ENCODE measurements at places on chromosomes 13 and 19.

GRCh38 chr13:29436291-29436690 lies 159.2 kb downstream of the SLC7A1 start:
- no peak for DNase-seq

DNA sequence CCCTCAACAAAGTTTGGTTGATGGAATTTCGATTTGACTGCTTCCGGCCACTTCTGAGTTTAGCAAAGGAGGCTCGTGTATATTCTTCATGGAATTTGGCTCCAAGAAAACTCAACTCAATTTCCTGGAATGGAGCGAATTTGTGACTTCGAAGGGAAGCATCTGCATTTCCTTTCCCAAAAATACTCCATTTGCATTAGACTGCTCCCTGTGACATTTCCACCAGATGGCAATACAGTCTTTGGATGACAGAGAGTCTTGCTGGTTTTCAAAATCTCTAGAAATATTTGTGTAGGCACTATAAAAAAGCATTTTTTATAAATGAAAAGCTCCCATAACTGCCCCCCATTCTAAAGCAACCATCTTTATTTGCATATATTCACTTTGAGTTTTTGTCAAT lies 4.1 kb downstream of the C1QTNF9 start:
- DNase-seq = no peak

DNA sequence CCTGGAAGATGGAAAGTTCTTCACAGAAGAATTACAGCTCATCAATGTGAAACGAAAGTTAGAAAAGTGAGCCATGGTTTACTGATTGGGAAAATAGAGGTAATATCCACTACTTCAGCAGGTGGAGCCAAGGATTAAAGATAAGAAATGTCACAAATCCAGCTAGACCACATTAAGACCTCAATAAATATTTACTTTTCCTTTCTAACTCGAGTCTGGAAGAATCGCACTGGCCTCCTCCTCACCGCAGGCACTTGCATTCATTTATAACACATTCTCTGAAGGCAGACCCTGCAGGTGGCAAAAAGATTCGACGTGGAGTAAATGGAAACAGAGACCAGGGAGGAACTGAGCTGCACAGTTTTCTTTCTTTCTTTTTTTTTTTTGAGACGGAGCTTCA lies 7.4 kb downstream of the SLC35E1 start:
- no peak for DNase-seq

GRCh38 chr13:77719128-77719527 lies 21.6 kb downstream of the SLAIN1 start:
- no peak for DNase-seq

DNA sequence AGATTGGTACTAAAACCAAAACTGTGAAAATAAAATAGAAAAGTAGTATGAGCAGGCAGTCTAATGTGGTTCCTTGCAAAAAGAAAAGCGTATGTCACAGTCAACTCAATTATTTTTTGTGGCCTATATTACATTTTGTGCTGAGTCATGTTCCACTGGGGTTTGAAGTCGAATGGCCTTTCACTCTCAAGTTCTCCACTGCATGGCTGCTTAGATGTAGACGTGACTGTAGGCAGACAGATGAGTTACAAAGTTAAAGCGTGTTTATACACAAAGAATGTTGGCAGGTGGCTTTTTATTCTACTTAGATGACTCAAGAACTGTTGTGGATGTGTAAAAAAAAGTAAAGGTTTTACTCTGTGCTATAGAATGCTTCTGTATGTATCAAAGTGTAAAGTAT lies 133.9 kb downstream of the SLITRK6 start:
- DNase-seq = no peak

GRCh38 chr19:28482221-28482620 lies 730.7 kb downstream of the UQCRFS1 start:
- DNase-seq = no peak

- DNase-seq = no peak
These were observed 5.5 kb upstream of the NAPA start for GRCh38 chr19:47520343-47520806.

DNA sequence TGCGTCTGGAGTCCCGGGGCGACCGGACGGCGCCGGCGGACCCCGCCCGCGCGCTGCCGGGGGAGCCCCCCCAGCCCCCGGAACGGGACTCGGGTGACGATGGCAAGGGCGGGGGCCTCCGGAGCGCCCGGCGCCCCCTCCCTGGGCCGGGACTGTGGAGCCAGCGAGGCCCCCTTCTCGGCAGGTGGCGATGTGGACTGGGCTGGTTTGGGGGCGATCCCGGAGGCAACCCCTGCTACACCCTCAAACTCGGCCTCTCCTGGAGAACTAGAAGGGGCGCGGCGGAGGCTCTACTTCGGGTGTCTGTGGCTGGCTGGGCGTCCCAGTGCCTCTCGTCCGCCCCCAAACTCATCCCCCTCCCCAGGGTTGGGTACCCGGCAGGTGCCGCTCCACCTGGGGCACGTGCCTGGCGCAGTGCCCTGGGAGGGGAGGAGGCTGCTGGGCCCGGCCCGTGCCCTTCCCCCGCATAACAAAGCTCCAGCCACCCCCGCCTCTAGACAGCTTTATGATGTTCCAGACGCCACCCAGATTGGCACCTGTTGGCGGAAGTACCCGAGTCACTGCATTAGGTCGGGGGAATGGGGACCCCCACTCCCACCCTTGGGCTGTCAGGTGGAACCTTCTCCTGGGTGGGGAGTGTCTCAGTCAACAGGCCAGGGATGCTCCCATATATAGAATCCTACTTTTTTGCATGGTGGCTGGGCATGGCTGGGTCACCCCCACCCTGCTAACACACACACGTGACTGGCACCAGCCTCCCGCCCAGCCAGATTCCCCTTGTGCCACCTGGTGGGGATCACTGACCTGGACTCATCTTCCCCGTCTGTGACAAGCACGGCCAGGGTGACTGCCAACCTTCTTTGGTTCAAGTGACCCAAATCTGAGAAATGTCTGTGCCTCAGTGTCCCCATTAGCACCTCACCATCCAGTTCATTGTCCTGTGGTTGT lies 722 bp downstream of the PKN1 start:
- peak; percentile 54 for DNase-seq

DNA sequence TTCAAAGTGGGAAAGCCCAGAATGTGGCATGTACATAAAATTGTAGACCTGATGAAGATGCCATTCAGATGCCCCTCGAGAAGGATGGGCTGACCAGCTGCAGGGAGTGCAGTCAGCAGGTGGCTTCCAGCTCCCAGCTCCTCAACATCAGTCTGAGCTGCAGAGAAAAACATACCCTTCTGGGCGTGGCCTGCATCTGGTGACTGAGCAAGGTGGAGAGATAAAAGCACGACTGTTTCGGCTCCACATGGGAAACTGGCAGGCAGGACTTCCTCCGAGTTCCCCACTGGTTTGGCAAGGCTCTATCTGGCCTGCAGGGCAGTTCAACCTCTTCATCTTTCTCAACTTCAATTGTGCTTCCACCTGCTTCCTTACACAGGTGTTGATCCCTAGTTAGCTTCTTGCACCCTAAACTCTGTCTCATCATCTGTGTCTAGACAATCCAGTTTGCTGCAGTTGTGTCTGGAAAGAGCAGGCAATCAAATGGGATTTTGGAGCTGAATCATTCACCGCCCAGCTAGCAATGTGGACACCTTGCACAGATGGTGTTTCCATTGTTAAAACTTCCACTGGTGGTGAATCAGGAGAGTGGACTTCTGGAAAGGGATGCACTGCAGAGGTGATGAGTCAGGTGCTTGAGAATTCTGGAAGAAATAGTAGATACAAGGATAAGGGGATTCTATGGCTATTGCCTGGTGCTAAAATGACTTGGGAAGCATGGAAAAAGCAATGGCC lies 56.8 kb downstream of the POLR1D start:
- no peak for DNase-seq

DNA sequence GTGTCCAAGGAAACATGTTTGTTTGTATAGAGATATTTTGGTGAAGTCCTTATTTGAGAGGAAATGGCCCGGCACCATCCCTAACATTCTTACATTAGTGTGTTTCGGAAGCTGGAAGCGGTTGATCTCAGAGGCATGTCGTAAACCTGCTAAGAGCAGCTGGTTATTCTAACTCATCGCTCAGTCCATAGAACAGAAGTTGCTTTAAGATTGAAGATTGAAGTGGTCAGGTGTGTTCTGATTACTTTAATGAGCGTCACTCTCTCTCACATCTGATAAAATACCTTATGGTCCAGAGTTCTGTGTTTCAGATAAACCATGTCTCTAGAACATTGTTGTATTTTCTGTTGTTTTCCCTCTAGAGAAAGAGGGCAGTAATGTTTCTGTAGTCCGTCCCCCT lies 60.2 kb upstream of the FLT1 start:
- no peak for DNase-seq

All from CD4-positive, alpha-beta T cell treated with Interferon gamma for 1 hour (primary cell).